ENCODE measurements at places on chromosomes 4 and X. TPM values are rescaled to one million over a fixed set of nuclear protein-coding genes. Genes with fewer than 3 reads are reported as not detected.

SLAIN2 gene
- total RNA-seq: 54.5 TPM

MAGEB2 gene
- total RNA-seq: not detected

TECRL gene
- total RNA-seq: not detected

ANK2 gene
- 11.1 TPM for total RNA-seq

- no peak for DNase-seq
Measured at GRCh38 chr4:186710521-186711119, 13.0 kb downstream of the FAT1 start.

DNA sequence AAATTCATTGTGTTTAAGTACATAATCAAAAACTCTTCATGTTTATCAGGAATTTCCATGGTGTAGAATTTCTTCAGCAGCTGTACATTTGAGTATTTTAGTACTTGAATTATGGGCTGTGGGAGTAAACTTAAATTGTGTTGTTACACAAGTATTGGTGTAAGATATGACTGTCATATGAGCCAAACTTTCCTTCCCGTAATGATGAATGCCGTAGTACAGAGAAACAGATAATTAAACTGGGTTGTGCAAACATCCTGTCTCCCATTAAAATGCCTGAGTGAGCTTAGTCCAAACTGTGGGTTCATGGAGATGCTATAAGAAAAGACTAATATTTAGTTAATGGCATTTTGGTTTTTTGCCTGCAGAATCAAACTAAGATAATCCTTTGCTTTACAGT, 159.2 kb downstream of the SLC4A4 start:
- no peak for DNase-seq

GRCh38 chr4:158139086-158139485, 33.7 kb downstream of the GASK1B start:
- no peak for DNase-seq

DNA sequence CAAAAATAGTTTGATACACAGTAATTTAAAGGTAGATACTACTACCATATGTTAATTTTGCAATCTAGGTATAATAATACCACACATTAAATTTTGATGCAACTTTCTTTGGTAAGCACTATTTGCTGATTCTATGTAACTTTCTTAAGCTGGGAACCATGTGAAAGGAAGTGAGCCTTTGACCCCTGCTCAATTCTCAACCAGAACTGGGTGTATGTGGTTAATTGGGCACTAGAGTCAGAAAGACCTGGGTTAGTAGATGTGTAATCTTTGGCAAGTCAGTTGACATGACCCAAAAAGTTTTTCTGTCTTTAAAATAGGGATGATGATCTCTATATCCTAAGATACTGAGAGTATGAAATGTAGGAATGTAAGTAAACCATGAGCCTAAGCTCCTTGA, 22.4 kb downstream of the TLR2 start:
- DNase-seq: no peak
